ENCODE measurements at places on chromosomes 2 and 18.

GRCh38 chr18:49026501-49027373, 76.0 kb upstream of the SMAD7 start:
- no peak for DNase-seq

- no peak for DNase-seq
Observed at GRCh38 chr2:33134086-33134771, 187.5 kb downstream of the LTBP1 start.

DNA sequence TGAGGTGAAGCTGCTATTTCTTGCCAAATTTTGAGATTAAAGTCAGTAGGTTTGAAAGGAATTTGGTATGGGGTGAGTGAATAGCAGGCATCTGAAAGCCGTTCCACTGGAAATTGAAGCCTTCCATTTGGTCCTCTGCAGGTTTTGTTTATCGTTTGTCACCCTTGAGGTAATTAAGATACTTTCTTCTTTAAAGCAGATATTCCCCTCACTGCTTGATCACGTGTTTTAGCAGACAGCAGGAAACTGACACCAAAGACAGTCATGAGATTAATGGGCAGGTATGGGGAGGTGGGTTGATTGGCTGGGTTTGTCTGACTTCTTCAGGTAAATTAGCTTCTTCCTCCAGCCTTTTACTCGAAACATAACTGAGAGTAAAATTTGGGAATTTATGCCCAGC, 10.7 kb downstream of the LPIN1 start:
- DNase-seq: no peak

DNA sequence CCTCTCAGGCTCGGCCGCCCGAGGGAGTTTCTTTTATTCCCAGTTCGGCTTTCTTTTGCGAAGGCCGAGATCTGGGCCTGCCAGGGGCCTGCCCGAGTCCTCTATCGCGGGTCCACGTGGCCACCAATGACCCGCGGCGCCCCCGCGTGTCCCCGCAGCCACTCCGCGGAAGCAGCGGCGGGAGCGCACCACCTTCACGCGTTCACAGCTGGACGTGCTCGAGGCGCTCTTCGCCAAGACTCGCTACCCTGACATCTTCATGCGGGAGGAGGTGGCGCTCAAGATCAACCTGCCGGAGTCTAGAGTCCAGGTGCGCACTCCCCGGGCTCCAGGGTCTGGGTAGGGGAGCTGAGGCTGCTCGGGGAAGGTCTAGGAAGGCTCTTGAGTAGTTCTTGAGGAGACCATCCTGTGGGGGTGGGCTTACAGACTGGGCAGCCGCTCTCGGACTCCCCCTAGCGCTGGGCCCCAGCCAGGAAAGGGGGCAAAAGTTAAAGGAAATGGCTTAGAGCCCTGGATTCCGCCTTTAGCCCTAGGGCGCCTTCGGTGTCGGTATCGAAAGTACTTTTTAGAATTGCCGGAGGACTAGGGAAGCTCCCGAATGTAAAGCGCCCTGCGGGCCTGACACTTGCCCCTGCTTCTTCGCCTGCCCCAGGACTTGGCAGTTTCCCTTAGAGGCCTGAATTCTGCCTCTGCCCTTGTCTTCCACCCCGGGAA, 3.4 kb downstream of the OTX1 start:
- no peak for DNase-seq

DNA sequence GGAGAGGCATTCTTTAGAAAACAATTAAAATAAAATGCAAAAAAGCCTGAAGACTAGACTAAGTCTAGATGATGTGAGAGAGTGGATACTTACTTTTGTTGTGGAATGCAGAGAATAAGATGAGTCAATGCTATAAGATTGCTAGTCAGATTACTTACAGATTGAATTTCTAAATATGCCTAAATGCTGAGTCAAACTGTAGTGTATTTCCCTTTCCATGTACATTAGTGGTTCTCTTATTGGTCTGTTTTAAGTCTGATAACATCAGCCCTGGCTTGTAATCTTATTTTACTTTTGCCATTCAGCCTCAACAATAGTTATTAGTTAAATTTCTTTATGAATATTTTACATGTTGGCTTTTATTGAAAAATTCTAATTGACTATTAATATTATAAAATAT, 702.7 kb downstream of the SOCS6 start:
- no peak for DNase-seq

DNA sequence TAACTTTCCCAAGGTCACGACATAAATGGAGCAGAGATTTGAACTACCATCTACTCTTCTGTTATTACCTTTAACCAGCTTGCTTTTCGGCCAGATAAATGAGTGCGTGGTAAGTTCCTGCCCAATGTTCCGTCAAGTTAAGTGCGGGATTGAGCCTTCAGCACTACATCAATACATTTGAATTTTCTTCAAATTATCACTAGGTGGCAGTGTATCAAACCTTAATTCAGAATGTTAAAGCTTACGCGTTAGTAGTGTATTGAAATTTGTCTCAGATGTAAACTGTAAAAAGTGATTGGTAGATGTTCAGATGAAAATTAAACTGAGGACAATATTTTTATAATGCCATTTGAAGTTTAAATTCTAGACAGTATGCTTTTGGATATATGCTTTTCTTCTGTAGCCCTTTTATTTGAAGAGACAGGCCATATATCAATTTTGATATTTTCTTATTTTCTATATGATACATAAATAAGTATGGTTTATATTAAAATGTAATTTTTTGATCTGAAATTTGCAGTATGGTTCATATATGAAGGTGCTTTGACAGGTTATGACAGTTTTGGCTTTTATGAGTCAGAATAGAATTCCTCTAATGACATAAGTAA, 681.3 kb downstream of the ADCYAP1 start:
- DNase-seq: no peak

DNA sequence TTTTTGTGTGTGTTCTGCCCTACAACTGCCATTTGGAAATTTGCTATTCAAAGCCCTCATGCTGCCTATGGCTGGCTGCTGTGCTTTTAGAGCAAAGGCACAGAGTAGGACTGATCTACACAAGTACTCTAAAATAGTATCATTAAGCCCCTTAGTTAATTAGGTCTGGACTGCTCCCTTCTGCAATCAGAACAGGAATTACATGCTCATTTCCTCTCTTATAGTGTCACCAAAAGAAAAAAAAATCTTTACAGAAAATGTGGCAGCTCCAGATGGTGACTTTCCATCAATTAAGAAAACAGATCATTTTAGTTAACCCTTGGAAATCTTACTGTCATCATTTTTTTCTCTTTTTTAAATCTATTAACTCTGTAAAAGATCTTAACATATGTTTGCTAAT, 337.5 kb downstream of the RIT2 start:
- no peak for DNase-seq

DNA sequence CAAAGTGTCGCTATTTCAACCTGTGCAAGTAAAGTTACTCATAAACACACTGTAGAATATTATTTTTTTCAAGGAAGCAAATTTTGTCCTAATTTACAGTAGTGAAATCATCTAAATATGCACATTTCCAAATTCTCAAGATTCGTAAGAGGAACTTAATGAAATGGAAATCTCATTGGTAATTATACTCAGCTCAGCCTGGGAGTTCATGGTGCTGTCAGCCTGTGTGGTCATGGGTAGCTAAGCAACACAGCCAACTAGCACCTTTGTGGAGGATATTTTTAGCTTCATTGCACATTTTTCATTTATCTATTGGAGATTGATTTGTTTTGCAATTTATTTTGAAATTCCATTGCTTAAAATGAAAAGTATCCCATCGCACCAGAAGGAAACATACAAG, 975.7 kb upstream of the ZEB2 start:
- no peak for DNase-seq

- no peak for DNase-seq
Observed at GRCh38 chr2:37604716-37605115, 66.7 kb downstream of the CDC42EP3 start.

DNA sequence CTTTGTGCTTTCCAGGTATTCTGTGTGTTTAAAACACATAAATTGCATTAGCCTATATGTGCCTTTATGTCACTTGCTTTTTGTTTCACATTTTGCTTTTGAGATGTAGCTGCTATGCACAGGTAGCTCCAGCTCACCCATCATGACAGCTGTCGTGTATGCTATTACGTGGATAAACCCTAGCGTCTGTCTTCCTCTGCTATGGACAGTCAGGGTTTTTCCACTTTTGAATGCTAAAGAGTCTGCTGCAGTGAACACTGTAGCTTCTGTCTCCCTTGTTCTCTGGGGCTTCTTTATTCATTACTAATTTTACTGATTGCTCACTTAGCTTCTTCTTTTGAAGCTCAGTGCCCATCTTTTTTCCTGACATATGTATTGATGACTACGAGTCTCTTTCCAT, 24.7 kb upstream of the MBP start:
- no peak for DNase-seq

DNA sequence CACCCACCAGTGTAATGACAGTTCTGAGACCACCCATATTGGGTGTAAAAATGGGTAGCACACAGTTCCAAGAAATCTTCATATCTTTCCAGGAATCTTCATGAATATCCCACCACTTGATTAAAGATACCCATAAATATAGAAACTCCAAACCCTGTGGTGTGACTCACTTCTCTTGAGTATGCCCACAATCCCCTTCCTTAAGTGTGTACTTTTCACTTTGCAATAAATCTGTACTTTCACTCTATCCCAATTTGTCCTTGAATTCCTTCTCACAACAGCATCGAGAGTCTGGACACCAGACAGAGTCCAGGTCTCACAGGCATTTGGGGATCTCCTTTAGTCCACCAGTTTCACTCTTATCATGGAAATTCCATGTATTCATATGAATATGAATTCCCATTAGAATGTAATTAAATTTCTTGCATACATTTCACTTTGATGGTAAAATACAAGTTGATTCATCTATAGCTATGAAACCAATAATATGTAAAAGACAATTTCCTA, 287.0 kb upstream of the SESTD1 start:
- no peak for DNase-seq

DNA sequence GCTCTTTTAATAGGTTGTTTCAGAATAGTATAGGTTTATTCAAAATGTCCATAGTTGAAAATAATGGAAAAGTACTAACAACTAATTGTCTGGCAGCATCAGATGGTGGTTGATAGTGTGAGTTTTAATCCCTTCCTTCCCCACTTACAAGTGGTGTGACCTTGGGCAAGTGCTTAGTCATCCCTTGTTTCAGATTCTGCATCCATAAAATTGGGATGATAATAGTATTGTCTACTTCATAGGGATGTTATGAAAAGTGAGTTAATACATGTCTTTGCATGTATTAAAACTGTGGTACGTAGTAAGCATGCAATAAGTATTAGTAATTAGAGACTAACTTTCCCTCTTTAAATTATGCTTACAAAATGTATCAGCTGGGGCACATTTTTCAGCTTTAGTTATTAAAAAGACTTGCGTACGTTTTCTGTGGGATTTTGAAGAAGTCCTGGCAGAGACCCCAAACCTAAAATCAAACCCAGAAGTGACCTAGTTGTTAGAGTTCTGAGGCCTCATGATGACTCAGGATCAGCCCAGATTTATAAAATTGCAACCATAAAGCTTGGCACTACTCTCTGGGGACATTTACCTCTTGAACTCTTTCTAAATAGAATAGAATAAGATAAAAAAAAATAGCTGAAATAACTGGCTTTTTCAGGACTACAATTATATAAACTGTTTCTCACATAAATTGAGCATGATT, 8.6 kb downstream of the ITGA4 start:
- no peak for DNase-seq

GRCh38 chr2:114061566-114062098, 171.7 kb downstream of the ACTR3 start:
- no peak for DNase-seq

- DNase-seq: no peak
Observed at GRCh38 chr2:77156599-77156998, 365.6 kb downstream of the LRRTM4 start.

Measured in GM18507 (cell line).